ENCODE measurements at places on chromosomes 3 and 15. TPM values are rescaled to one million over a fixed set of nuclear protein-coding genes. Genes with fewer than 3 reads are reported as not detected.
A peak's percentile ranks its signal among the peaks of the same experiment; 100 is the strongest.

Gene DENND4A
- total RNA-seq: 10.9 TPM

Gene IL16
- 2.7 TPM for total RNA-seq

Gene ITGA11
- total RNA-seq: 0.48 TPM

Gene UACA
- 33.4 TPM for total RNA-seq

Gene KIF15
- 7.3 TPM for total RNA-seq

Gene NGLY1
- total RNA-seq: 25.9 TPM

Gene NAA80
- 7.6 TPM for total RNA-seq

Gene ZNF710
- total RNA-seq: 27.9 TPM

GRCh38 chr15:75178171-75178937 lies 23.3 kb upstream of the C15orf39 start:
- no peak for ATAC-seq

- ATAC-seq: peak; percentile 18
Measured at GRCh38 chr3:40741729-40742128, 217.0 kb downstream of the ZNF621 start.

- peak; percentile 88 for ATAC-seq
Measured at GRCh38 chr3:14452740-14453710, 50.6 kb downstream of the SLC6A6 start.

DNA sequence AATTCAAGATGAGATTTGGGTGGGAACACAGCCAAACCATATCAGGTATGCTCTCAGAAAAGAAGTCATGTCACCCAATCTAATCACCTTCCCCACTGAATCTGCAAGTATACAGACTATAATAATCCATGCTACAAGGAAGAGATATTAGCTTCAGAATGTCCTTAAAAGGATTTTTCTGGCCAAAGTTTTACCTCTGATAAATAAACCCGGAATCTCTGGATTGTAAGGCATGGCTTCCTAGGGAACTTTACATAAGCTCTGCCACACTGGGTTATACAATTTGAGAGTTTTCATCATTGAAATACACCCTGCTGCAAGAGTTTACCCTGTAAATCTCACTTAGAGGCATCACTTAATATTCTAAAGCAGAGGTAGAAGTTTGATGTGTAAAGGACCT lies 330.5 kb upstream of the KCNMB2 start:
- ATAC-seq: no peak

- ATAC-seq: no peak
Measured at GRCh38 chr3:173630849-173631248, 233.3 kb downstream of the NLGN1 start.

Data from esophagus mucosa (tissue), 1 donor.